ENCODE measurements at places on chromosomes 2 and 18. TPM values are rescaled to one million over a fixed set of nuclear protein-coding genes. Genes with fewer than 3 reads are reported as not detected.

Gene PDCD1
- not detected for total RNA-seq

Gene MSTN
- not detected for total RNA-seq

DNA sequence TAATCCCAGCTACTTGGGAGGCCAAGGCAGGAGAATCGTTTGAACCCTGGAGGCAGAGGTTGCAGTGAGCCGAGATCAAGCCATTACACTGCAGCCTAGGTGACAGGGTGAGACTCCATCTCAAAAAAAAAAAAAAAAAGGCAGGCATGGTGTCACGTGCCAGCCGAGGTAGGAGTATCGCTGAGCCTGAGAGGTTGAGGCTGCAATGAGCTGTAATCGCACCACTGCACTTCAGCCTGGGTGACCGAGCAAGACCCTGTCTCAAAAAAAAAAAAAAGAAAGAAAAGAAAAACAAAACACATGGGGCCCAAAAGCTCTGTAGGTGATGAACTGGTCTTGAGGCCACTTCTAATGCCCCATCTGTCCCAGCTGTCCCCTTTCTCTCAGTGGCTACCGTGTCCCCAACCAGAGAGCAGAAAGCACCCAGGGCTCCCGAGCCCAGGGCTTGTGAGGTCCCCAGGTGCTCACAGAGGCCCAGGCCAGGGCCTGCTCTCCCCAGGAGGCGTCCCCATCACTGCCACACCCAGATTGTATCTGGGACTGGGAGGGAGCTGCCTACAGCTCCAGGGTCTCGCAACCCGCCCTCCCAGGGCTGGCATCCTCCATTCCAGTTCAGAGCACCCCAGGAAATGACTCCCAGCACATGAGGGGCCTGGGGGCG, 8.5 kb downstream of the KLHL30 start:
- DNase-seq = no peak

- DNase-seq = no peak
Observed at GRCh38 chr2:78576409-78576808, 449.1 kb upstream of the REG3G start.

- no peak for DNase-seq
Observed at GRCh38 chr2:140654565-140654964, 1476.3 kb downstream of the LRP1B start.

- no peak for DNase-seq
Observed at GRCh38 chr18:63317556-63317946, 2.0 kb downstream of the BCL2 start.
